Uterus (tissue), 4 donors: ENCODE measurements at places on chromosomes 7 and 10. TPM values are rescaled to one million over a fixed set of nuclear protein-coding genes. Genes with fewer than 3 reads are reported as not detected.

GRCh38 chr7:152979376-152979775, 219.8 kb downstream of the ACTR3B start:
- H3K4me3 ChIP-seq: no peak overlapping the region
- no peaks in the 10 kb centered on the region for H3K36me3 ChIP-seq
- H3K27me3 ChIP-seq: no peaks in the 10 kb centered on the region
- no peak for DNase-seq

DNA sequence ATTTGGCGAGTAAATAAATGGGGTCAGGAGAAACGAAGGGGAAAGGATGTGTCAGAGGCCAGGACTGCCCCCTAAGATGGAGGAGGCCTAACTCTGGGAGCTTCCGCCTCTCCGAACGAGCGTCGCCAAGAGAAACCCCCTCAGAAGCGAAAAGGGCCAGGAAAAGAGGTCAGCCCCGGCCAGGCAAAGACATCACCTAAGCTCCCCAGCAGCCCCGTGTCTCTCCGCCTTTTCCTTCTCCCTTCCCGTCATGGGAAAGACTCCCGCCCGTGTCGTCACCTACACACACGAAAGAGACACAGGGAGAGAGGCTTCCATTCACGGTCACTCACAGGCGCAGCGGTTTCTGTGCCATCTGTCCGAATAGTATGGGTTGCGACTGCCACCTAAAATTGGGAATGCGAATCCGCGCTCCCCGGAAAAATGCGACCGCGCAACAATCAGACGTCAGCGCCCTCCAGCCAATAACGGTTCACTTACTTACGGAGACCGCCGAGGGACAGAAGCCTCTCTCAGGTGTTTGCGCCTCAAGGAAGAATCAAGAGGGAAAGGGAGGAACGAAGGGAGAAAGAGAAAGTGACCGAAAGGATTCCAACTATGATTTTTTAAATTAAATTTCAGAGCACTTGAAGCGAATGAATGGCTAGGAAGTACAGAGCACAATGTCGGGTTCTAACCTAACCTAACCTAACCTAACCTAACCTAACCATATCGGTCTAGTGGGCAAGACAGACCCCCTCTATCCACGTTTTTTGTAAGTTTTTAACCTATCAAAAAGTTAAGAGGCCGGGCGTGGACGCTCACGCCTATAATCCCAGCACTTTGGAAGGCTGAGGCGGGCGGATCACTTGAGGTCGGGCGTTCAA, at the start of gene CWF19L1:
TSS of gene CWF19L1 (minus strand) at position 400 of the 866 bp plus-strand sequence. CDS start at position 355, 45 bp downstream.
- H3K36me3 ChIP-seq: no peaks in the 10 kb centered on the region
- H3K27ac ChIP-seq: peak within 1 kb of the TSS; percentile 87
- H3K4me3 ChIP-seq: peak within 1 kb of the TSS; percentile 87
- peak; percentile 88 for DNase-seq
- H3K4me1 ChIP-seq: no peaks in the 10 kb centered on the region
- no peaks in the 10 kb centered on the region for H3K27me3 ChIP-seq

- no peaks in the 10 kb centered on the region for H3K36me3 ChIP-seq
- no peaks in the 10 kb centered on the region for H3K27me3 ChIP-seq
- peak overlapping the region; percentile 50 for H3K4me3 ChIP-seq
- DNase-seq: peak; percentile 73
These were observed 4.5 kb downstream of the KAZALD1 start for GRCh38 chr10:101066146-101066895.

DNA sequence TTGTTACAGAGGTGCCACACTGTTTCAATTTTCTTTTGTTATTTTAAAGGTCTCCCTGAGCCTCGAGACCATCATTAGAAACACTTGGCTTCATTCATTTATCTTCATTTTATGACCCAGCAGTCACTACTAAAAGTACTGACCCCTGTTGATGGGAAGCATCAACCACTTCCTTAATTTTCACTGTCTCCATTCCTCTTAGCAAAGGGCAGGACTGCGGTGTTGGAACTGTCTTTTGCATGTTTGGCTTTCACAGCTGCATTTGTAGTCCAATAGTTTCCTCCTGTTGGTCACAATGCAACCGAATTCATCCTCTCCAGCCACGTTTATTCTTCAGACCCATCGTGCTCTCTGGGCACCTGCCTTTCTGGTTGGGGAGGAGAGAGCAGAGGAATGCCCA, 46.7 kb upstream of the PDZD8 start:
- H3K4me1 ChIP-seq: no peaks in the 10 kb centered on the region
- no peaks in the 10 kb centered on the region for H3K36me3 ChIP-seq
- H3K27me3 ChIP-seq: no peaks in the 10 kb centered on the region
- no peak overlapping the region for H3K4me3 ChIP-seq

DNA sequence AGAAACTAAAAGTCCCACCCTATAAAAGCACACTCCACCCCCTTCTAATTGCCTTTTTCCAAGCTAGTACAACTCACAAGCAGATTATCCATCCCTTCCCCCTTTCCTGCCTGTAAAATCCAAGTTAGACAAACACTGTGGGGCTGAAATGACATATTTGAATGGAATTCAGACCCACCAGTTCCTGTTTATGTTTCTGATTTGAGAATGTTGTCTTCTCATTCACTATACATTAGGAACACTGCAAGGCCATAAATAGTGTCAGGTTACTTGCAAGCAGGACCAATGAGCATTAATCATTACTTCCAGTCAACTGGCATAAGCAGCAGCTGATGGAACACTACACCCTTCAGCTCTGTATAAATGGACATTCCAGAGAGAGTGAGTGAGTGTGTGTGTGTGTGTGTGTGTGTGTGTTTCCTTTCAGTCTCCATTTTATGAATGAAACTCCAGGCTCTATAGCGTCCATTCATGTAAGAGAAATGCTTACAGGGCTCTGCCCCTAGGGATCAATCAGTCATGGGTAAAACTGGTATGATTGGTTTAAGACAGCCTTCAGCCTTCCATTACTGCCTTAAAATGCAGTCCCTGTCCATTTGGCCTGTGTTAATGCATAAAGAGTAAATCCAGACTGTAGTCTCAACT, 69.3 kb downstream of the ETV1 start:
- H3K27ac ChIP-seq: no peak overlapping the region
- no peak overlapping the region for H3K4me3 ChIP-seq
- no peaks in the 10 kb centered on the region for H3K36me3 ChIP-seq
- no peak for DNase-seq

- H3K27ac ChIP-seq: peak overlapping the region; percentile 59
- no peak for DNase-seq
- H3K36me3 ChIP-seq: no peaks in the 10 kb centered on the region
These were observed 167.1 kb upstream of the ADO start for GRCh38 chr10:62637249-62638061.

GRCh38 chr7:137583172-137583571, 239.6 kb upstream of the PTN start:
- H3K4me3 ChIP-seq: no peak overlapping the region
- H3K27ac ChIP-seq: no peak overlapping the region

DNA sequence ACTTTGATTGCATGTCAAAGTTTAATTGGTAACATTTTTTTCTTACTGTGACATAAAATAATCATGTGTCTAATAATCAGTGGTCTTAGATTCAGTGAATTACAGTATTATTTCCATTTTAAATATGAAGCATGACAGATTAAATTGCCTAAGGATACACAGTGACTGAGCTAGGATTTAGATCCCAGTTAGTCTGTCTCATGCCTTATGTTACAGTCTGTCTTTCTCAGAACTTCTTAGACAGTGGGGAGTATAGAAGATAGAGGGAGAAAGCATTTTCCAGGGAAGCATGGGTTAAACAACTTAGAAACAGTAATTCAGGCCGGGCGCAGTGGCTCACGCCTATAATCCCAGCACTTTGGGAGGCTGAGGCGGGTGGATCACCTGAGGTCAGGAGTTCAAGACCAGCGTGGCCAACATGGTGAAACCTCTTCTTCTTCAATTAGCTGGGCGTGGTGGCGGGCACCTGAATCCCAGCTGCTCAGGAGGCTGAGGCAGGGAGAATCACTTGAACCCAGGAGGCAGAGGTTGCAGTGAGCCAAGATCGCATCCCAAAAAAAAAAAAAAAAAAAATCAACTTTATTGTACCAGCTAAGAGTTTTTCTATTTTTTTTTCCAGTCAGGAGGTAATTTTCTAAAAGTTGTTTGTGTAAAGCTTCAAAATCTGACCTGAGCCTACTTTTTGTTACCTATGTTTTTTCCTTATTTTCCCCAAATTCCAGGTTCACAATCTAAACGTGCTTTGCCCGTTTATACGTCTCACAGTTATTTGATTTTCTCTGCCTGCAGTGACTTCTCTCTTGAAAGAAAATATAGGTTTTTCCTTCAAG, 3.3 kb downstream of the CASD1 start:
- H3K4me1 ChIP-seq: no peaks in the 10 kb centered on the region
- no peaks in the 10 kb centered on the region for H3K27me3 ChIP-seq
- H3K27ac ChIP-seq: no peak overlapping the region

- H3K36me3 ChIP-seq: no peaks in the 10 kb centered on the region
- H3K4me3 ChIP-seq: no peak overlapping the region
- no peaks in the 10 kb centered on the region for H3K27me3 ChIP-seq
- H3K27ac ChIP-seq: no peak overlapping the region
- no peak for DNase-seq
These were observed 124.2 kb downstream of the PLPP4 start for GRCh38 chr10:120580918-120581895.

GRCh38 chr7:105141068-105141467, 127.1 kb downstream of the KMT2E start:
- H3K36me3 ChIP-seq: no peaks in the 10 kb centered on the region
- no peak overlapping the region for H3K27ac ChIP-seq
- H3K4me3 ChIP-seq: no peak overlapping the region
- no peaks in the 10 kb centered on the region for H3K4me1 ChIP-seq
- H3K27me3 ChIP-seq: no peaks in the 10 kb centered on the region
- DNase-seq: no peak

DNA sequence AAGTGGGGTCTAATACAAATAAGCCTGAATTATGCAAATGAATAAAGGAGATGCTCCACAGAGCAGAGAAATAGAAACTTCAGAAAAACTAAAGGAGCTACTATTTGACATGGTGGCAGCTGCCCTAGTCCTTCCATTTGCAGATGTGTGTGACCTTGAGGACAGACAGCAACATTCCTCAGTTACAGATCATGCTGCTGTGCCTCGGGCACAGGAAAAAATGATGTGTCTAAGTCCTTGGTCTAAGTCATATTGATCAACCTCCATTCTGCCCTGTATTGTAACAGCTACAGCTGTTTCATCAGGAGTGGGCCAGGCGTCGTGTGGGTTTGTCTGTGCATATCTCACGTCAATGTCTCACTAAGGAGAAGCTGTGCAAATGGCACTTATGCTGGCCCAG, 710.4 kb downstream of the TNS3 start:
- no peak overlapping the region for H3K4me3 ChIP-seq
- H3K27me3 ChIP-seq: no peaks in the 10 kb centered on the region
- DNase-seq: no peak
- no peaks in the 10 kb centered on the region for H3K4me1 ChIP-seq

GRCh38 chr10:76202777-76203176, 771.4 kb downstream of the LRMDA start:
- no peaks in the 10 kb centered on the region for H3K4me1 ChIP-seq
- no peak overlapping the region for H3K27ac ChIP-seq
- no peak overlapping the region for H3K4me3 ChIP-seq
- H3K27me3 ChIP-seq: no peaks in the 10 kb centered on the region
- no peaks in the 10 kb centered on the region for H3K36me3 ChIP-seq

DNA sequence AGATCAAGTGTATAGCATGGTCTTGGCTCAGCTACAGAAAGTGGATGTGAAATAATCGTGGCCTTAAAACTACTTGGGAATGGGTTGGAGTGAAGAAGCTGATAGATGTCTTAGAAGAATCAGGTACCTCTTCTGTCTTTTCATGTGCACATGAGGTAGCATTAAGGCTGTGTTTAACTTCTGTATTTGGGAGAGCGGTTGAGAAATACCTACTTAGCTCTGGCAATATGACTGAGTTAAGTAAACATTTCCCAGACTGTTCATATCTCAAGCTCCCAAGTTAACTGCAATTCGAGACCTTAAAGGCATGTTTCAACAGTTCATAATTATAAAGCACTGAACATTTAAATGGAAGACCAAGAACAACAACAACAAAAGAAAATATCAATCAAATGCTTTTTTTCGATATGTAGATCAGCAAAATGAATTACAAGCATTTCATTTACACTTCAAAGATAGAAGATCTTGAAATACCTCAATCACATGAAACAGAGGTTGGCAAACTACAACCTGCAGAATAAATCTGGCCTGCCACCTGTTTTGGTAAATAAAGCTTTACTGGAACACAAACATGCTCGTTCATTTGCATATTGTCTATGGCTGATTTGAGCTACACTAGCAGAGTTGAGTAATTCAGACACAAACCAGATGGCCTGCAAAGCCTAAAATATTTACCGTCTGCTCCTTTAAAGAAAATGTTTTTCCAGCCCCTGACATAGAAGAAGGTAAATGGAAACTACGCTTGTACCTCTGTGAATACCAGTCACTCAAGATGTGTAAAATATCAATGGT, 337.1 kb upstream of the GLI3 start:
- DNase-seq: no peak
- H3K27me3 ChIP-seq: no peaks in the 10 kb centered on the region
- no peak overlapping the region for H3K4me3 ChIP-seq

GRCh38 chr7:83672157-83672556, 23.2 kb upstream of the SEMA3E start:
- no peak for DNase-seq
- H3K4me3 ChIP-seq: no peak overlapping the region
- no peaks in the 10 kb centered on the region for H3K36me3 ChIP-seq
- no peak overlapping the region for H3K27ac ChIP-seq

GRCh38 chr7:5420067-5420880, 3.4 kb downstream of the TNRC18 start:
- H3K36me3 ChIP-seq: no peaks in the 10 kb centered on the region
- H3K27me3 ChIP-seq: no peaks in the 10 kb centered on the region
- H3K4me3 ChIP-seq: peak overlapping the region; percentile 55
- peak overlapping the region; percentile 99 for H3K27ac ChIP-seq
- DNase-seq: peak; percentile 35

DNA sequence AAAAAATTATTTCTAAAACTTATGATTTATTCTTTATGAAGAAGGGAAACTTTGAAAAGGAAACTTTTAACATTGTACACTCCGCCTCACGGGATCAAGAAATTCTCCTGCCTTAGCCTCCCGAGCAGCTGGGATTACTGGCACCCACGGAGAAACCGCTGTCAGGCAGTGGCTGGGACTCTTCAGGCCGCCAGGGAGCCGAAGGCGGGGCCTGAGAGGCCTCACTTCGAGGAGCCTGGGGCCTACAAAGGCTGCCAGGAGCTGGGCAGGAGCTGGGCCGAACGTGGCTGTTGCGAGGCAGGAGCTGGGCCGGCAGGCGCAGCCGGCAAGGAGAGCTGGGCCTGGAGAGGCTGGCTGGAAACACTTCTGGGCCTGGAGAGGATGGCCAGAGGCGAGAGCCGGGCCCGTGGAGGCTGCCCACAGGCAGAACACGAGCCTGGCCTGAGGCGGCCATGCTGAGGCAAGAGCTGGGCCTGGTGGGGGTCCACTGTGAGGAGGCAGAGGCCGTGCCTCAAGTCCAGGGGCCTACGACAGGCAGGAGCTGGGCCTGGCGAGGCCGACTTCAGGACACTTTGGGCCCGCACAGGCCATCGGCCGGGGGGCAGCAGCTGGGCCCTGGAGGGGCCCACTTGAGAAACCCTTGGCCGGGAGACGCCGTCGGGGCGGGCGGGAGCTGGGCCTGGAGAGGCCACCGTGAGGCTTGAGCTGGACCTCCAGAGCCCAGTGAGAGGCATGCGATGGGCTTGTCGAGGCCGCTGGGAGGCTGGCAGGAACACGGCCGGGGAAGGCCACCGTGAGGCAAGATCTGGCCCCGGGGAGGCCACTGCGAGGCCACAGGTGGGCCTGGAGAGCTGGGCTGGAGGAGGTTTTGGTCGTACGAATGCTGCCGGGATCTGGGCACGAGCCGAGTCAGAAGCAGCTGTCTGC, 23.7 kb downstream of the MDH2 start:
- H3K36me3 ChIP-seq: no peaks in the 10 kb centered on the region
- H3K4me1 ChIP-seq: no peaks in the 10 kb centered on the region
- no peak overlapping the region for H3K4me3 ChIP-seq
- no peaks in the 10 kb centered on the region for H3K27me3 ChIP-seq

HUS1 gene
- 43.5 TPM for total RNA-seq

ZNHIT1 gene
- 51.1 TPM for total RNA-seq

AEBP1 gene
- 395 TPM for total RNA-seq

HEPACAM2 gene
- not detected for total RNA-seq

KCNH2 gene
- total RNA-seq: 9.1 TPM

WASHC2A gene
- 18.2 TPM for total RNA-seq
